HFF-Myc (cell line): ENCODE measurements at places on chromosomes 7 and 10.

GRCh38 chr10:97778452-97779302 is 6.9 kb upstream of the SFRP5 start:
- no peak for DNase-seq

- no peak for DNase-seq
Observed at GRCh38 chr7:150397346-150398107, 18.4 kb downstream of the ZNF775 start.

- no peak for DNase-seq
Observed at GRCh38 chr7:134779741-134780065, 269 bp downstream of the CALD1 start.

GRCh38 chr7:69596723-69597277 is 1.5 kb upstream of the AUTS2 start:
- no peak for DNase-seq

DNA sequence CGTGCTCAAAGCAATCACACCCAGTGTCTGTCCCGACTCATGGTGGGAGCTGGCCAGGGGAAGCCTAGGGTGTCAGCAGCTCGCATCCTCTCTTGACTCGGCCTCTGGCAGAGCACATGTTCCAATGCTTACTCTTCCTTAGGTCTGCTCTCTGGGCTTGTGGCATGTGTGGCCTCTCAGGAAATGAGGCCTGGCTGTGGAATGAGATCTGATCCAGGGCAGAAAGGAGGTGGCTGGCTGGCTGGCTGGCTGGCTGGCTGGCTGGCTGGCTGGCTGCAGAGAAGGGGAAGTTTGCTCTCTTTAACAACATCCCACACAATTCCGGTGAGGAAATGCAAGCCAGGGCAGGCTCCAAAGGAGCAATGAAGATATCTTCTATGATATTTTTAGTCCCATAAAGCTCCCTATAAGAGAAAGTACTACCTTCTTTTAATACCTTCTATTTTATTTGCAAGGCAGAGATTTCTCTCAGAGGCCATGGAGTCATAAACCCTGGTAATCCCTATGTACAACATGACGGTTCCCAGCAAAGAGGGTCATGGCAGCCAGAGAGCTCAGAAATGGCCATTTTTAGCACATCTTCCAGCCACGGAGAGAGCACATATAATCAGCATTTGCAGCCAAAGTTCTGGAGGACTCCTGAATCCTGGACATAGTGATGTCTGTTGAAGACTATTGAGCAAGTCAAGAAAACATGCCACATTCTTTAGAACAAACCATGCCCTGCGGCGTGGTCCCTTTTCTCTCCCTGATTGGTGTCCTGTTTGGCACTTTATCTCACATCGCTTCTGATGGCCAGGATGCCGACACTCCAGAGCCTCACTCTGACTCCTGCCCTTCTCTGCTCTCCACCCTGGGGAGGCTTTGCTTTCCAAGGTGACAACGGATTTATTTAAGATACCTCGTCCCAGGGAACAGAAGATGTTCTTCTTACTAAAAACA is 153.7 kb downstream of the FANK1 start:
- no peak for DNase-seq

- no peak for DNase-seq
Observed at GRCh38 chr7:2922348-2922691, 78.2 kb upstream of the GNA12 start.
